Stimulated activated CD4-positive, alpha-beta T cell treated with anti-CD3 and anti-CD28 coated beads, Interleukin-15, amount 100 ng/mL, for 24 hours (primary cell): ENCODE measurements at places on chromosomes 1 and 21.
A peak's percentile ranks its signal among the peaks of the same experiment; 100 is the strongest.

DNA sequence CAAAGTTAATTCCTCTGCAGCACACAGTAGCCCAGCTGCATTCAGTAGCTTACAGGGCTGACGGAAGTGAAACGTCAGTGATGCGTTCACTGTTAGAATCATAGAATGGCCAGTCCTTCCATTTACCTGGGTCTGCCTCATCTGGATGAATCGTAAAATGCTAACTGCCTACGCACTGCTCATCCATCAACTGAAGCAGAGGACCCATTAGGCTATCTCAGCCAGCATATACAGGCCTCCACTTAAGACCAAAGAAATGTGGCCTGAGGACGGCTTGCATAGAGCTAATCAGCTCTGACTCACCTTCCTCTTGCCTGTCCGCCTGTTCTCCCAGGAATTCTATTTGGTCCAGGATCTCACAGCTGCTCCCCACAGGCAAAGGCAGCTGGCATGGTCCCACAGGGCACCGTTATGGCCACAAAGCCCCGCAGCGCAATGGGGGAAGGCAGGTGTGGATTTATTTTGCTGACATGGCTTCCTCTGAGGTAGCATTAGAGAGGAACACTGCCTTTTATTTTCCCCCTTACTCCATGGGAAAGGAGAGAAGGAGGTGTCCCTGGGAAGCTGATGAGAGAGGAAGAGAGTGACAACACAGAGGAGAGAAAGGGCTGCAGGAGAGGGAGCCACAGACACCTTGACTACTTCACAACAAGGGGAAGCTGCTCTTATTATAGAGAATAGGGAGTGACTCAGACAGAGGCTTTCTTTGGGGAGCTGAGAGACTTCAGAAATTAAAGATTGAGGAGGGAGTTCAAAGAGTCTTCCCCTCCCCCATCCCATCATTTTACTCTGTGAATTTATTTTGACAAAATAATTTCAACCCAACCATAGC lies 177.6 kb downstream of the HHIPL2 start:
- no peak for DNase-seq

GRCh38 chr1:174225499-174226204 lies 66.3 kb downstream of the RABGAP1L start:
- no peak for DNase-seq

DNA sequence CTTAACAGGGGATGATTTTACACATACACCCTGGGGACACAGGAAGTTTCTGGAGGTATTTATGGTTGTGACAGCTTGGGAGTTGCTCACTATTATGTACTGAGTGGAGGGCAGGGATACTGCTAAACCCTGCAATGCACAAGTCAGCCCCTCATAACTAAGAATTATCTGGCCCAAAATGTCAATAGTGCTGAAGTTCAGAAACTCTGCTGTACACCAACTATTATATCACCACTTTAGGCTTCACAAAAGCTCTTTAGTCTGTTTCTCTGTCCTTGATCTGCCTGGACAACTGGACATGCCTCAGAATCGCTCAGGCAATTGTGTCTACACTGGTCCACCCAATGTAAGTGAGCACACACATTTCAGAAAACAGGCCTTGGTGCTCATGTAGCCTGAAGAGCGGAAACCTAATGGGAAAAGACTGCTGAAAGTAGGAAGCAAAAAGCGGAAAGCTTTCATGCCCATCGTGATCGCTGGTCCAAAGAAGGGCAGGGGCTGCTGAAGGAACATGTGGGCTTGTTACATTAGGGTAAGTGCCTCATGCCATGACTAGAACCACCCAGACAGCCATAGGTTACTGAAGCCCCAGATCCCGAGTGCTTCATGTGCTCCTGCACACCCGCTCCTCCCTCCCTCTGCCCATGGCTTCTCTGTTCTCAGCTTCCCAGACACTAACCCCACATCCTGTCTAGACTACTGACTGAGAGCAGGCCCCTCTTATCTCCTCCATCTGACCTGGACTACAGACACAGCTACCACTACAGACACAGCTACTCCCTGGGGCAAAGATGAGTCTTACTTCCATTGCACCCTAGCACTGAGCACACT lies 73.5 kb downstream of the LRIG2 start:
- peak; percentile 19 for DNase-seq

GRCh38 chr1:168148916-168149315 lies 12.2 kb upstream of the GPR161 start:
- DNase-seq, result no peak

- DNase-seq, result no peak
Observed at GRCh38 chr1:204721373-204722055, 36.0 kb upstream of the LRRN2 start.

DNA sequence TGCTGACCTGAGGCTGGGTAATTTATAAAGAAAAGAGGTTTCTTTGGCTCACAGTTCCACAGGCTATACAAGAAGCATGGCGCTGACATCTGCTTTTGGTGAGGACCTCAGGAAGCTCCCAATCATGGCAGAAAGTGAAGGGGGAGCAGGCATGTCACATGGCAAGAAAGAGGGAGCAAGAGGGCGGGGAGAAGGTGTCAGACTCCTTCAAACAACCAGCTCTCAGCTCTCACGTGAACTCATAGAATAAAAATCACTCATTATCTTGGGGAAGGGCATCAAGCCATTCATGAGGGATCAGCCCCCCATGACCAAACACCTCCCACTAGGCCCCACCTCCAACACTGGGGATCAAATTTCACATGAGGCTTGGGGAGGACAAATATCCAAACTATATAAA lies 266.8 kb downstream of the RHOU start:
- DNase-seq, result no peak

DNA sequence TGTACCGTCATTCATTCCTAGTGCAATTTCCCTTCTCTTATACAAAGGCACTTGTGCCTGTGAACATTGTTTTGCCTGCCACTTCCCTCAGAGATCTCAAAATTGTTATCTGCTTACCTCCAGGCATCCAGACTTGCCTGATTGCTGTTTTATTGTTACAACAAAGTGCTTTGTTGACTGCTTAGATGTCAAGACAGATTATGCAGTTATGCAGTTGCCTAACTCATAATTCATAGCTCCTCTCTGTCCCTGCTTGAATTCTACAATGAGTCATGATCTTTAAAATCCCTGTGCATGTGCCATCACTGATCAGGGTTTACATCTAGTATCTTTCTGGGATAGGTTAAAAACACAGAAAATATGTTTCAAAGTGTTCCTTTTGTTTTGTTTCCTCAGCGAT lies 24.5 kb downstream of the CXADR start:
- DNase-seq, result no peak

DNA sequence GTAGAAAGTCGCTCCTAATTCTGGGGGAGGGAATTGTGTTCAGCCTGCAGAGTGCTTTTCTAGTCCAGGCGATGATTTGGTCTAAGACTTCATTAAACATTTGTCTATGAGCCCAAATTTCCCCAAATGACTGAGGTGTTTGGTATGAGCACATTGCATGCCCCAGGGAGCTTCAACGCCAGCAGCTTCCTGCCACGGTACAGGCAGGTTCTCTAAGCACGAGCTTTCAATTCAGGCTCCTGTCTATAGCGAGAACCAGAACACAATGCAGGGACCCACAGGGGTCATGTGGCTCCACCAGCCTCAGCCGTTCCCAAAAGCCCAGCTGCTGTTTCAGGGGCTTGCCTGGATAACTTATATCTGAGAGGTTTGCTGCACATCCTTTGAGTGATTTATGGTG lies 34.1 kb upstream of the H6PD start:
- DNase-seq, result no peak

- no peak for DNase-seq
Observed at GRCh38 chr1:162420120-162420519, 8.2 kb upstream of the SH2D1B start.

DNA sequence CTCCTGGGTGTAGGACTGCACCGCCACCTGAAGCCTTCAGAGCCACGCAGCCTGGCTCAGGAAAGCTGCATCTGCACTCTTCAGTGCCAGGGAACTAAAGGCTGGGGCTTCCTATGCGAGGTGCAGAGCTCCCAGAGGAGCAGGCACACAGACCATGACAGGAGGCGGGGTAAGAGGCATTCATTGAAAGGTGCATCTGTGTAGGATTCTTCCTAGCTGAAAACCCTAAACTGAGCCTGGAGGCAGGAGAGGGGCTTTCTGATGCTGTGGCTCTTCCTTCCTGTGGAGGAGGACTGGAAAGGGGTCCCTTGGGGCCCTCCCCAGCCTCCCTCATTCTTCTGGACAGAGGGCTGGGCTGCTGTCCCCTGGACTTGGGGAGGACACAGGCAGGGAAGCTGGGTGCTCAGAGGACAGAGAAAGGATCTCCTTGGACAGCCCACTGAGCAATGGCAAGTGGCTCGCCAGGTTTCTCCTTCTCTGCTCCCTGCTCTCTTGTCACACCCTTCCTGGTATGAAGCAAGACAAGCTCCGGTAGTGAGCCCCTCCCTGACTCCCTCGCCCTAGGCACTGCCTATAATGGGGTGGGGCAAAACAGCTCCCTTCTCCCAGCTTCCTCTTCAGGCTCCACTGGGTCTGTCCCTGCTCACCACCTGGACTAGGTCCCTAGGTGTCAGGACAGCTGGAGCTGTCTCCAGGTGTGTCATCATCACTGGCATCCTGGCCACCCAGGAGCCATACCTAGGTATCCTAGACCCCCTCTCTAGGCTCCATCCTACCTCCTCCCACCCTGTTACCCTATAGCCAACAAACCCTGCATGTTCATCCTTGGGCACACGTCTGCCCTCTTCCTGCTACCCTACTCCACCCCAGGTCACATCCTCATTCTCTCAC lies 20.0 kb downstream of the S100A6 start:
- DNase-seq, result no peak

- DNase-seq, result no peak
Observed at GRCh38 chr21:31088474-31088751, 50.1 kb upstream of the KRTAP19-8 start.
